ENCODE measurements at places on chromosomes 7 and 10. TPM values are rescaled to one million over a fixed set of nuclear protein-coding genes. Genes with fewer than 3 reads are reported as not detected.

GRCh38 chr7:127844707-127845331, 186.4 kb downstream of the LRRC4 start:
- DNase-seq = no peak
- H3K36me3 ChIP-seq = peaks cover 7% of the 10 kb centered on the region
- peaks cover 31% of the 10 kb centered on the region for H3K4me1 ChIP-seq
- H3K4me3 ChIP-seq = no peak overlapping the region

The CFAP69 gene
- 8.4 TPM for total RNA-seq

DNA sequence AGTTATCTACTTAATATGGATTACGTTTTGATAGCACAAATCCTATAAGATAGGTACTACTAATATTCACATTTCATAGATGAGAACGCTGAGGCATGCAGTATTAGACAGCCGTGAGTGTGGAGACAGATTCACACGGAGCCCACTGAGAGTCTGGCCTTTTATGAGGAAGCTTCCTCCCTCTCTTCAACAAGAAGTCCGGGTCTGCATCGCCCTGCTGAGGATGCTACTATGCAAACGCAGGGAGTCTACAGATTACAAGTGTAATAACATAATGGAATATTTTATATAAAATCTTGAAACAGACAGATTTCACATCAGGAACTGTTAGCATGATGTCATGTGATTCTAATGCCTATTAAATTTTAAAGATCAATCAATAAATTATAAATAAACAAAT, 255.9 kb upstream of the GLI3 start:
- no peak for DNase-seq
- peak overlapping the region; percentile 70 for H3K27ac ChIP-seq
- H3K4me3 ChIP-seq = peak overlapping the region; percentile 50
- H3K4me1 ChIP-seq = peaks cover 15% of the 10 kb centered on the region
- H3K27me3 ChIP-seq = no peaks in the 10 kb centered on the region

DNA sequence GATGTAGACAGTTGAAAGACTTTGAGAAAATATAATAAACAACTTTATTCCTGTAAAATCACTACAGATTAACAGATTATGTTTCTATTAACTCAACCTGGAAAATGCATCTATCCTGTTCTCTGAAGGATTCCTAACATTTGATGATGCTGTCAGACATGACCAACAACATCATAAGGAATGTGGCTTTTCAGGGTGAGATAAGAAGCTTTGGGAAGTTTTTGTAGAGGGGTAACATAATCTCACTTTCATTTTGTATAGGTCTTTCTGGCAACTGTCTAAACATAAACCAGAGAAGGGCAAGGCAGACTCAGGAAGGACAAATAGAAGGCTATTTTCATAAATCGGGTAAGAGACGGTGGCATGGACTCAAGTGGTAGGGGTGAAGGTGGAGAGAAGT, 112.2 kb downstream of the TES start:
- no peaks in the 10 kb centered on the region for H3K36me3 ChIP-seq
- no peak overlapping the region for H3K27ac ChIP-seq
- H3K4me1 ChIP-seq = peaks cover 6% of the 10 kb centered on the region
- DNase-seq = no peak
- no peak overlapping the region for H3K4me3 ChIP-seq

DNA sequence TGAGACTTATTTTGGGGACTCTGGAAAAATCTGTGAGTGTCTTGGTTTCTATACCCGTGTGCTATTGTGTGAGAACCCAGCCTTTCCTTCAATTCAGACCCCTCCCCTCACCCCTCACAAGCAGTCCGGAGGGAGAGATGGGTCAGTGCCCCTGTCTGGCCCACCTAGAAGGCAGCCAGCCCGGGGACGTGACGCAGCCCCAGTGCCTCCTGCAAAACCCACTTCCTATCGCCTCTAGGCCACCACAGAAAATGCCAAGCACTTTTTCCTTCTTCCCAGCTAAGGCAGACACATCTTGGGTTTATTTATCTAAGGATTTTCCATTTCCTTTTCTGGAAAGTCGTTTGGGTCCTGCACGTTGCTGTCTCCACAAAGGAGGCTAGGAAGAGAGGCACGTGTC, 11.6 kb upstream of the AQP1 start:
- no peaks in the 10 kb centered on the region for H3K36me3 ChIP-seq
- peaks cover 70% of the 10 kb centered on the region for H3K4me1 ChIP-seq
- no peak for DNase-seq
- no peaks in the 10 kb centered on the region for H3K27me3 ChIP-seq

DNA sequence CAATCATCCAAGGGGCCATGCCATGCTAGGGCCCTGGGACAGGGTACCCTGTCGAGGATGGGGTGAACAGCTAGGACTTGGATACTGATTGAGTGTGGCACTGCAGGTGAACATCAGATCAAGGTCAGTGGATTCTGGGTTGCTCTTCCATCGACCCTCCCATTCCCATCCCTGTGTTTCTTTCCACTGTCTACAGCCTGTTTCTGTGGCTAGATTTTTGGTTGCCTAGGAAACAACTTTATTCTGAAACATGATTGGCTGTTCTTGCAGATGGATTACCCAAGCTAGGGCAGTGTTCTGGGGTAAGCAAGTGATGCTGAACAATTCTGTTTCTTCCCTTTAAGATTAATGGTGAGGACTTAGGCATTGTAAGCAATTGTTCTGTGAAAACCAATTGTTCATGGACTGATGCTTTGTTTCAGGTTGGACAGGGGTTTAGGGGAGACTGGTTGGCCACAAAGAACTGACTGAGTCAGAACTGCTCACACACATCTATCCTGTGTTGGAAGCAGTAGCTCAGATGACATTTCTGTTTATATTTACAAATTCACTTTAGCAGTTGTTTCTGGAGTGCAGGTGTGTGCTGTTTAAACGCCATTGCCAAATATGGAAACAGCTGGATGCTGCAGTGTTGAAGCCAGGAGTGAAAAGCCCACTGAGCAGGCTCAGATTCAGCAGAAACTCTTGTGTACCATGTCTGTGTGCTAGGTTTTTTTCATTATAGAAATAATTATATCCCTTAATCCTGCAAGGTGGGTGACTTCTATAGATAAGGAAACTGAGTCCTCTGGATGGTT, 102.3 kb upstream of the BTBD16 start:
- DNase-seq = no peak
- H3K27me3 ChIP-seq = peaks cover 5% of the 10 kb centered on the region
- H3K27ac ChIP-seq = no peak overlapping the region
- no peak overlapping the region for H3K4me3 ChIP-seq
- H3K4me1 ChIP-seq = peaks cover 39% of the 10 kb centered on the region
- H3K36me3 ChIP-seq = peaks cover 26% of the 10 kb centered on the region

The PRSS37 gene
- not detected for total RNA-seq

DNA sequence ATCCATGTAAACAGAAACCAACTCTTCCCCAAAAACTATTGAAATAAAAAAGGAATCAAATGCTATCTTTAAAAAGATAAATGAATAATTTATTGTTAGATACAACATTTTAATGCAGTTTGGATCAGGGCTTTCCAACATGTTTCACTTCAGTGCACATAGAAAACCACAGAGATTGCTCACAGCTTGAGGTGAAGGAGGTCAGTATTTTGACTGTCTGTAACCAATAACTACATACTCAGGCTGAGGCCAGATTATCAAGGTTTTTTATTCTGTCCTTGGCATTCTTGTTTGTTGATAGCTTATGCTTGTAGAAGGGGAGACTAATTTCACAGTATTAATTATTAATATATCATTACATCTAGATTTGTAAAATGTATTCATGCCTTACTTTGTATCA, 195.5 kb downstream of the PRKG1 start:
- DNase-seq = no peak
- H3K4me1 ChIP-seq = peaks cover 6% of the 10 kb centered on the region
- H3K27ac ChIP-seq = no peak overlapping the region
- no peaks in the 10 kb centered on the region for H3K27me3 ChIP-seq

The NAT16 gene
- total RNA-seq = not detected

- peaks cover 7% of the 10 kb centered on the region for H3K27me3 ChIP-seq
- H3K4me1 ChIP-seq = no peaks in the 10 kb centered on the region
- no peaks in the 10 kb centered on the region for H3K36me3 ChIP-seq
Observed at GRCh38 chr7:131931370-131931769, 374.9 kb upstream of the PODXL start.

The IDI2 gene
- not detected for total RNA-seq

The IFIT1B gene
- not detected for total RNA-seq

The ATE1 gene
- 26.0 TPM for total RNA-seq

- peaks cover 43% of the 10 kb centered on the region for H3K4me1 ChIP-seq
- no peaks in the 10 kb centered on the region for H3K27me3 ChIP-seq
- H3K27ac ChIP-seq = no peak overlapping the region
- H3K36me3 ChIP-seq = peaks cover 51% of the 10 kb centered on the region
Observed at GRCh38 chr10:101006593-101007098, 7.0 kb downstream of the LZTS2 start.

- H3K4me1 ChIP-seq = no peaks in the 10 kb centered on the region
- no peak overlapping the region for H3K4me3 ChIP-seq
- H3K27me3 ChIP-seq = no peaks in the 10 kb centered on the region
Observed at GRCh38 chr7:3544202-3544601, 243.2 kb downstream of the SDK1 start.

The PLA2G12B gene
- 2.0 TPM for total RNA-seq

DNA sequence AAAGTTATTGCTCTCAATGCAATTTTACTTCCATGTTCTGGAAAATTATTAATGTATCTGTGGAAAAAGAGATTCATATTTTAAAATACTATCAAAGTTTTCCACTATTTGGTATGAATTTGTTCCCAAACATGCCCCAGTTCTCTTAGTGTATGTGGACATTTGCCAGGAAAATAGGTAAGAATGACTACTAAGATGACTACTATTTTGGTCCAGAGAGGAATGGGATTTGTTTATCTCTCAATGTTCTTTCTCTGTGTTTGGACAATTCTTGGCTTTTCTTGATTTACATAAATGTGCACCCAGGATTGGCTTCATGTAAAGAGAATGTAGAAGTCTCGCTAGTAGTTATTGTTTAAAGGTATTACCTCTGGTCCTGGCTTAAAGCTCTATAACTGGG, 60.3 kb upstream of the POT1 start:
- DNase-seq = no peak
- H3K4me1 ChIP-seq = no peaks in the 10 kb centered on the region
- no peaks in the 10 kb centered on the region for H3K27me3 ChIP-seq
- no peaks in the 10 kb centered on the region for H3K36me3 ChIP-seq

- no peaks in the 10 kb centered on the region for H3K27me3 ChIP-seq
- no peaks in the 10 kb centered on the region for H3K4me1 ChIP-seq
- no peak for DNase-seq
- no peak overlapping the region for H3K27ac ChIP-seq
- H3K4me3 ChIP-seq = no peak overlapping the region
Observed at GRCh38 chr10:114761205-114762193, 60.1 kb upstream of the FHIP2A start.

The IL6 gene
- 8.2 TPM for total RNA-seq

The PRRT4 gene
- total RNA-seq = 0.47 TPM

DNA sequence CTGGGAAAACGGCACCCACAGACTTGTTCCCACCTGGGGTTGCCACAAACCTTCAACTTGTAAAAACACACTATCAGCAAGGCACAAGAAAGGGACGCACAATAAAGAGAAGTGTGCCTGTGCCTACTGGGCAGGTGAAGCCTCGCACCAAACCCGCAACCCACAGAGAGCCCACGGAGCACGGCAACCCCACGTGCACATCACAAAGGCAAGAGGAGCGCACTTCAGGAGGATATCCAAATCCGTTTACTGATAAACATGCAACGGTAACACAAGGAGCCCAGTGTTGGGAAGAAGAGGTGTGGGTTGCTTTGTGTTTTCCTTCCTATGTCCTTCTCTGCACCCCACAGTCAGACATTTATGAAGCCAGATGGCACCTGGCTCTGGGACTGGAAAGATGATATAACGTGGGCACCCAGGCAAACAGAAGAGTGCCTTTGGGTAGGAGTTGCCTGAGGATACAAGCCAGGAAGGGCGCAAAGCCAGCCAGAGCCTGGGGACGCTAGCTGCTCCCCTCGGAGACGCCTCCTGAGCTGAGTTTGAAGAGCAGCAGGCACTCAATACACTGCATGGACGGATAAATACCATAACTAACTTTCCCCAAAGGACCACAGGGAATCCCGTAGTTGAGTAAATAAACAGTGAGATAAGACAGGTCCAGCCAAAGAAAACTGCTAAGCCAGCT, 41.6 kb downstream of the TCERG1L start:
- no peak overlapping the region for H3K27ac ChIP-seq
- no peak overlapping the region for H3K4me3 ChIP-seq
- H3K27me3 ChIP-seq = peaks cover 9% of the 10 kb centered on the region
- no peaks in the 10 kb centered on the region for H3K4me1 ChIP-seq

GRCh38 chr7:43750016-43750887, 8.2 kb upstream of the BLVRA start:
- no peaks in the 10 kb centered on the region for H3K4me1 ChIP-seq
- H3K4me3 ChIP-seq = no peak overlapping the region
- H3K27me3 ChIP-seq = no peaks in the 10 kb centered on the region
- no peaks in the 10 kb centered on the region for H3K36me3 ChIP-seq

DNA sequence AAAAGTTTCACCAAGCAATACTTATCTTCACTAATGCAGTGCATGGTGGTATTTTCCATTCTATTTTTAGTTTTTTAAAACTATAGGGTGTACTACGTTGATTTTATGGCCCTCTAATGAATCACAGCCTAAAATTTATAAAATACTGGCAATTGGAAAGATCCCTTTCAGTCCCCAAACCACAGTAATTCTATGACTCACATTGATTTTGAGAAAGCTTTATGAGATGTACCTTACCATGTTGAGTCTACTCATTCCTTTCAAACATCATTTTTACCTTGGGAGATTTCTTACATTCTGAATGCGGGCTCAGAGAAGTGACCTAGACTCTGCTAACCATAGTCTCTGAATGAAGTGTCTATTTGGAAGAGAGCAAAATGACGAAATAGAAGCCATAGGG, 141.6 kb downstream of the GPR85 start:
- no peak overlapping the region for H3K27ac ChIP-seq
- H3K27me3 ChIP-seq = no peaks in the 10 kb centered on the region
- no peaks in the 10 kb centered on the region for H3K36me3 ChIP-seq
- H3K4me3 ChIP-seq = no peak overlapping the region
- no peak for DNase-seq

GRCh38 chr10:119525116-119525515, 17.4 kb downstream of the RGS10 start:
- no peak overlapping the region for H3K4me3 ChIP-seq
- H3K4me1 ChIP-seq = no peaks in the 10 kb centered on the region
- H3K27me3 ChIP-seq = no peaks in the 10 kb centered on the region
- no peak for DNase-seq
